ENCODE measurements at places on chromosomes 2 and 18. TPM values are rescaled to one million over a fixed set of nuclear protein-coding genes. Genes with fewer than 3 reads are reported as not detected.

C1QL2 gene
- not detected for total RNA-seq

PIEZO2 gene
- total RNA-seq = not detected

SERPINB3 gene
- not detected for total RNA-seq

RBMS1 gene
- total RNA-seq = 136 TPM

PTPN4 gene
- 16.5 TPM for total RNA-seq

SPAST gene
- total RNA-seq = 15.4 TPM

ZSWIM2 gene
- not detected for total RNA-seq

CRYBA2 gene
- total RNA-seq = not detected

PTPN18 gene
- total RNA-seq = 33.6 TPM

TWIST2 gene
- 113 TPM for total RNA-seq

TEKT4 gene
- total RNA-seq = not detected

MAP3K2 gene
- total RNA-seq = 19.8 TPM

TSPYL6 gene
- total RNA-seq = not detected

PFN4 gene
- total RNA-seq = 0.78 TPM

CCL20 gene
- total RNA-seq = 1.2 TPM

NCOA1 gene
- total RNA-seq = 13.5 TPM

ICOS gene
- not detected for total RNA-seq

GAL3ST2 gene
- not detected for total RNA-seq

CDK5R2 gene
- not detected for total RNA-seq

TUBA3E gene
- not detected for total RNA-seq

PDCD1 gene
- not detected for total RNA-seq

DNER gene
- 0.73 TPM for total RNA-seq

SNED1 gene
- total RNA-seq = 391 TPM

VWA3B gene
- total RNA-seq = not detected

All from subcutaneous preadipocyte (primary cell).